ENCODE measurements at places on chromosomes 1 and 21.
A peak's percentile ranks its signal among the peaks of the same experiment; 100 is the strongest.

- DNase-seq = peak; percentile 72
These were observed 57.8 kb upstream of the RAVER2 start for GRCh38 chr1:64686828-64687724.

GRCh38 chr1:41664861-41665640 is 180.6 kb upstream of the EDN2 start:
- peak; percentile 46 for DNase-seq

DNA sequence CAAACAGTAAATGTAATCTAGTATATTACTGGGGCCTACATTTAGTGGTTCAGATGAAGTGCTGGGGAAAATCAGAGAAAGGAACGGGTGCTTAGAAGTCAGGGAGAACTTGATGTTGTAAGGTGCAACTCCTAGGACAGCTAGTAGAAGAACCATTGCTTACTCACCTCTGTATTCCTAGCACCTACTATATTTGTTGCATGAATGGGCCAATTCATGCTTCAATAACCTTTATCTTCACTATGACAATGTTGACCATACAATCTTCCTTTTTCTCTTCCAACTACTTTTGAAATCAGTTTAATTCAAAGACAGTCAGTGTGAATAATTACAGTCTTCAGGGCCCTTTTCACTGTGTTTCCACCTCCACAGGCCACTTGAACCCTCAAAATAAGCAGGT is 125.0 kb upstream of the DMRTA2 start:
- no peak for DNase-seq

DNA sequence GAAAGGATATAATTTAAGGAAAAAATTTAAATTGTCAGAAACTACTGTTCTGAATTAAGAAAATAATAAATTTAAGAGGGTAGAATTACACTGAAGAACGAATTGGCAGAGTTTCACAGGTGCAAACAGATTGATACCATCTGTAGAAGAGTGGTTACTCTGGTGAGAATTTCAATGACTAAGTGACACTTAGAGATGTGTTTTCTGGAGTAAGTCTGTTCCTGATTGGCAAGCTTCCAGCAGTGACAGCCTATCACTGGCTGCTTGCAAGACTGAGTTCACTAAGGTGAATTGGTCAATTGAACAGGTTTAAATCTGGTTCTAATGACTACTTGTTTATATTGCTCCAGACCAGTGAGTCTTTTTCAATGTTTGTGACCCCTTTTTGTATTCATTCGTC is 838.2 kb upstream of the RGS18 start:
- no peak for DNase-seq

DNA sequence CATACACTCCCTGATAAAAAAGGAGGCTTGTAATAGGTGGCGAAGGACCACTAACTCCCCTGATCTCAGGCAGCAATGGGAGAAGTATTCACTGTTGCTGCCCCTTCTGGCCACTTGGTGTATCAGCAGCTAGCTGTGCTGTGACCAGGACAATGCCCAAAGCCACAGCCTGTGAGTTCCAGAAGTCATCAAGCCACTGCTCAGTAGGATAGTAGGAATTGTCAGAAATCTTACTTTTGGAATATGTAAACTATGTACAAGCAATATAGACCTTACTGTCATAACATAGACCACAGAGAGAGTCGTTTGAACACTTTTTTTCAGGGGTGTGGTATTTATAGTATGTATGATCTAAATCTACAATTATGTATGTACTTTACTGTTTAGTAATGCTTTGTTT is 248.3 kb upstream of the CAMK1G start:
- peak; percentile 68 for DNase-seq

GRCh38 chr1:3609769-3610526 is 1.4 kb downstream of the MEGF6 start:
- no peak for DNase-seq

DNA sequence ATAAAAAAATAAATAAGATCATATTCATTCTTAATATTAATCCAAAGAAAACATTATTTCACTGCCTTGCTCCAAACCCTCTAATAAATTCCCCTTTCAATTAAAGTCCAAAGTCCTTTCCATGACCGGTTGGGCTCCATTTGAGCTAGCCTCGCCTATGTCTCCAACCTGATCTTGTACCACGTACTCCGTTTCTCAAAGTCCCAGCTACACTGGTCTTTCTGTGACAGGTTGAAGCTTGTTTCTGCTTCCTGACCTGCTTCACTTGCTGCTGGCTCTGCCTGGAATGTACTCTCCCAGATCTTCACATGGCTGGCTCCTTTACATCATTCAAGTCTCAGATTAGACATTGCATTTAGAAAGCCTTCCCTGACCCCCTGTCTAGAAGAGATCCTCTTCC is 16.4 kb downstream of the RPL5 start:
- no peak for DNase-seq

DNA sequence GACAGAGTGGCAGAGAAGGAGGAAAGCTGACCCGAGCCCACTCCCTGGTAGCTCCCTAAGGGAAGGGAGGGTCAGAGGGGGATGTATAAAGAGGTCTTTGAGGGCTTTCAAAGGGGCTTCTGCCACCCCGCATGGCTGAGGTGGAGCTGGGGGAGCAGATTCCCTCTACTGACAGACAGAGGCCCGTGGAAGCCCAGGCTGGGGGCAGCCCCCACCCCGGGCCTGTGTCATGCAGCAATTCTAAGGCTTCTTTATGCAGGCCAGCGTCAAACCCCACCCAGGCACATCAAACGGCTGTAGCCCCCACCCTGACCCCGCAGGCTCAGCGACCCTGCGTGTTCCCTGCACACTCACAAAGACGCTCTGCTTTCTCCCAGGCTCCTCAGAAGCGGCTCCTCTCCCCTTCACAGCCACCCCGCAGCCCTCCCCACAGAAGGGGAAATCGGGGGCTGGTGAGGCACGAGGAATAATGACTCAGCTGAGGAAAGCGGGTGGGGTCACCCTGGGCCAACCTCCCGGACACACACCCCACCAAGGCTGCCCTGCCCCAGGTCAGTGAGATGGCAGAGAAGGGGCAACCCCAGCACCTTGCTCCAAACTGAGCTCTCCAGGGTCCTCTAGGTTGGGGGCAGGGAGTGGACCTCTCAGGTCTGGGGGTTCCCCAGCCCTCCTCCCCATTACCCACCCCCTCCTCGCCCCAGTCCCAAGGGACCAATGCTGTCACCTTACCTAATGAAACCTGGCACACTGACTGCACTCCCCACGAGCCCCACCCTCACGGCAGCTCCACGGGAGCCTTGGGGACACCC is 10.8 kb downstream of the SLC45A3 start:
- DNase-seq = no peak

DNA sequence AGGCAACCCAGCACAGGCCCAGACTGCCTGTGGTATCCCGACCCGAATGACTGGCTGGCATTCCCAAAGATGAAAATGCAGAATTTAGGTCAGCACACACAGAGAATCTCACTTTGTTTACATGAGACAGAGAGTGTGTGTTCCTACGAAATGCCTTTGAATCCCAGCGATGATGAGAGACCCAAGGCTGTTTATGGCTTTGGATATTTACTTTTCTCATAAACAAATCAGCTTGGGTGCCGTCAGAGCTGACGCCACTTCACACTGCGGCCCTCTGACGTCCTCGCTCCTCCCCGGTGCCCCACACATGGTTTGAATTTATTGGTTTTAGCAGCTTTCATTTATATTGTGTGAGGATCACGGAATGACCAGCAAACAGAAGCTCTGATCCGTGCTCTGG is 18.7 kb downstream of the TRABD2B start:
- DNase-seq = peak; percentile 13

DNA sequence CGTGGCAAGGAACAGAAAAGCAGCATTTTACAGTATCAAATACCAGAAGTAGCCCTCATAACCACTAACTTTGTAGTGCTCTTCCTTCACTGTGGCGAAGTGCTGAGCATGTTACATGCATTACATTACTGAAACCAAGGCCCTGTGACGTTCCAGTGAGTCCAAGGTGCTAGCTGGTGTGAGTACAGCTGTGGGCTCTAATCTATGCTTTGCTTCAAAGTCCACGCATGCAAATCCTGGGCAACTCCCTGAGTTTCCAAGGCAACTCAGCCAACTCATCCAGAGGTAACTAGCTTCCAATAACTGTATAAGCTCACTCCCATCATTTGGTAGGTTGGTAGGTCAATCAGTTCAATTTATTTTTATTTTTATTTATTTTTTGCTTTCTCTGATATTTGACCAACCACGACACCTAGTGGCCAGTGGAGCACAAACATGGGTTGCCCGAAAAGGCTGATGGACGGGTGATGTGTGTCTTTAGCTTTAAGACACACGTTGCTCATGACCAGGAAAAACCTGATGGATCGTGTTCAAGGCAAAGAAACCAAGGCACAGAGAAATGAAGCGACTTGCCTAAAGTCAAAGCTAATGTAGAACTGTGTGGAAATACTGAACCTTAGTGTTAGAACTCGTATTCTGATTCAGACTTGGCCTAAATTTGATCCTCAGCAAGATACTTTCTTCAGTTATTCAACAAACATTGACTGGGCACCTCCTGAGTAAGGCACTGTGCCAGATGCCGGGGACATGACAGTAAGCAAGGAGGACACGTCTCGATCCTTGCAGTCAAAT is 73.0 kb downstream of the GNG12 start:
- peak; percentile 71 for DNase-seq

GRCh38 chr1:36099681-36100341 is 11.1 kb downstream of the ADPRS start:
- DNase-seq = peak; percentile 73

GRCh38 chr1:66370462-66370971 is 163.4 kb upstream of the SGIP1 start:
- no peak for DNase-seq

- DNase-seq = no peak
These were observed 500.7 kb upstream of the NFIA start for GRCh38 chr1:60581455-60582220.

GRCh38 chr1:17553975-17554700 is 14.6 kb downstream of the ARHGEF10L start:
- DNase-seq = peak; percentile 79

DNA sequence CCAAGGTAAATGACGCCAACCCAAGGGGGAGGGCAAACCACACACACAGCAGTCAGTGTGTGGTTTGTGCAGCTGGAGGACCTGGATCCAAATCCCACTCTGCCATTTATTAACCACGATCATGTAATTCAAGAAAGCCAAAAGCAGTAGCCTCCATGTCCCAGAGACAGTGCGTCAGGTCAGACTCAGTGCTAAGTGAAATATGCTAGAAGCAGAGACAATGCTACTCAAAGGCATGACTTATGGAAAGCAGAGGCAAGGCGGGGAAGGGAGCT is 13.6 kb downstream of the TTC39A start:
- no peak for DNase-seq

DNA sequence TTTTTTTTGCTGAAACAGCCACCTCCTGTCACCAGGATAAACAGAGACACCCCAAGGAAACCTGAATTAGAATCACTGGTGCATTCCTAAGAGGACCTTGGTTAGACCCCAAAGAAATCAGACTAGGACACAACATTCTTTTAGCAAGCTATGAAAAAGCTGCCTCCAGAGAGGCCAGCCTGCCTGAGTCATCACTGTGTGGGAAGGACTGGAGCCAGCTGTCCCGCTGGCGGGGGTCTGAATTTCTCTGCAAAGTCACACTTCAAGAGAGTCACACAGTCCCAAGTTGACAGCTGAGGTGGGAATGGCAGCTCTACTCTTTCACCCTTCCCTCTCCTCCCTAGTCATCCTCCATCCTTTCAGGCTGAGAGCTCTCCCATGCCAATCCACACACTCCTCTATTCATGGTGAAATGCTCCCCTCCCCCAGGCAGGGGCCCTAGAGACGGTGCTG is 405.0 kb upstream of the POU3F1 start:
- DNase-seq = peak; percentile 12

DNA sequence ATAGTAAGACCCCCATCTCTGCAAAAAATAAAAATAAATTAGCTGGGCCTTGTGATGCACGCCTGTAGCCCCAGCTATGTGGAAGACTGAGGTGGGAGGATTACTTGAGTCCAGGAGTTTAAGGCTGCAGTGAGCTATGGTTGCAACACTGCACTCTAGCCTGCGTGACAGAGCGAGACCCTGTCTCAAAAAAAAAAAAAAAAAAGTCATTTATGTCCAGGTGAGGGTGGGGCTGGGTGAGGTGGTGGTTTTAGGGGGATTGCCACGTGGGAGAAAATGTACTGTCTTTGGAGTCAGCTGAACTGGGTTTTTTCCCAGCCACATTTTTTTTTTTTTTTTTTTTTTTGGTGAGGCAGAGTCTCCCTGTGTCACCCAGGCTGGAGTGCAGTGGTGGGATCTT is 6.7 kb downstream of the PIK3CD start:
- DNase-seq = no peak

DNA sequence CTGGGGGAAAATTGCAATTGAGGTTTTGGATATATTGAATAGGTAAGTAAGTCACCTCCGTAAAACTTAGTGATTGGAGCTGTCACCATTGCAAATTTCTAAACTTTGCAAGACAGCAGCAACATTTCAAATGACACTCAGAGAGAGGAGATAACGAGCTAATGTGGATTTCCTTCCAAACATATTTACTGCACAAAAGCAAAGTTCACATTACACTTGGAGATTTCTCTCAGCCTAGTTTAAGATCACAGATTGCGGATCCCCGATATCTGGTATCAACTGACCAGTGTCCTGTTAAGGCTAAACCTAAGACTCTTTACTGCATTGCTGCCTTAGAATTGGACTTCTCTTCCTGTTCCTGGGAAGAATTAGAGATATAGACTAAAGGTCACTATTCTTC is 47.5 kb downstream of the ZNF697 start:
- DNase-seq = no peak

DNA sequence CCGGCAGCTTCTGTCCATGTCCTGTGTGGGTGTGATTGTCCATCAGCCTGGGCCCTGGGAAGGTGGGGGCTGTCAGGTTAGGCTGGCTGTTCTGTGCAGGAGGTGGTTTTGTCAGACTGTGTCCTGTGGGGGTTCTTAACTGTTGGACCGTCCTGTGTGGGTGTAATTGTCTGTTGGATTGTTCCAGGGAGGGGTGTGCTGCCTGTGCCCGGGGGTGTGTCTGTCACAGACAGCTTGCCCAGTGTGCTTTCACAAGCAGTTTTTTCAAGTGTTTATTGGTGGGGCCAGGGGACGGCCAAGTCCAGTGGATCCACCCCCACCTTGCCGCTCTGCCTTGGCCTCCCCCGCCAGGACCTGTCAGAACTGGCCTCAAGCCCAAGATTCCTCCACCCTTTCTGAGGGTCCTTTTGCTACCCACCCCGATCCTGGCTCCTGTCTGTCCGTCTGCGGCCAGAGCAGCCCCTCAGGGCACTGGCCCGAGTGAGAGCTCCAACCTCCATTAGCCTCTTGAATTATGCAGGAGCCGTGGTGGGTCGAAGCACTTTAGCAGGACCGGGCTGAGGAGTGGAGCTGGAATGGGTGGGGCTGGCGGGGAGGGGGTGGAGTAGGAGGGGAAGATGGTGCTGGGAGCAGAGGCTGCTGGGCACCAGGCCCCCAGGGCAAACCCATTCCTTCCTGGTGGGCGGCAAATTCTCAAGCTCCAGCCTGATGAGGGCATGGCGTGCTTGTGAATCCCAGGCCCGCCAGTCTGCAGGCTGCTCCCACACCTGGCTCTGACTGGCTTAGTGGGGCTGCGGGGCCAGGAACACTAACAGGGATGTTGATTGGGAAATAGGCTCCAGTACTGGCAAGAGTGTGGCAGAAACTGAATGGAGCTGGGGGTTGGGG is 47.2 kb downstream of the PTPRF start:
- no peak for DNase-seq

All from AG08395 (cell line).